ENCODE measurements at places on chromosomes 7 and 10.

GRCh38 chr7:48088559-48089045, 463 bp upstream of the UPP1 start:
- H3K4me1 ChIP-seq, result peaks cover 16% of the 10 kb centered on the region
- peaks cover 23% of the 10 kb centered on the region for H3K36me3 ChIP-seq
- no peaks in the 10 kb centered on the region for H3K27me3 ChIP-seq
- H3K4me3 ChIP-seq, result peak overlapping the region; percentile 84

- H3K27ac ChIP-seq, result no peak overlapping the region
- H3K27me3 ChIP-seq, result peaks cover 52% of the 10 kb centered on the region
- no peak for DNase-seq
- H3K4me3 ChIP-seq, result no peak overlapping the region
- no peaks in the 10 kb centered on the region for H3K36me3 ChIP-seq
- peaks cover 17% of the 10 kb centered on the region for H3K4me1 ChIP-seq
These were observed 4.4 kb downstream of the SPOCK2 start for GRCh38 chr10:72083790-72084459.

DNA sequence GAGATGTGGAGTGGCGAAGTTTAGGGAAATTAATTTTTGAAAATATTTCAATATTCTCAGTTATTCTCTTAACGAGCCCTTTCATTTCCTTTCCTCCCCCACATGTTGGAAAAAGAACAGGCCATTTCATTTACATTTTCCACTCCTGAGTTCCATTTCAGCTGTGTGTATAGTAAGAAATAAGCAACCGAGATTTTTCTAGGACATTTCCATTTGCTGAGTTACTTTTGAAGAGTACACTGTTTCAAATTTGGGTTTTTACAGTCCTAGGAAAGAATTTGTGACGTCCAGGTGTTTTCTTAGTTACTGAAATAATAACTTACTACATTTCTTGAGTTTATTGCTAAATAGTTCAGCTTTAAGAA, 1.2 kb downstream of the SEPTIN7 start:
- no peak for DNase-seq
- peak overlapping the region; percentile 25 for H3K27ac ChIP-seq
- peak overlapping the region; percentile 68 for H3K4me3 ChIP-seq

GRCh38 chr10:131532745-131533341, 221.3 kb upstream of the TCERG1L start:
- no peaks in the 10 kb centered on the region for H3K4me1 ChIP-seq
- no peak overlapping the region for H3K4me3 ChIP-seq
- H3K36me3 ChIP-seq, result no peaks in the 10 kb centered on the region
- no peak for DNase-seq
- H3K27ac ChIP-seq, result no peak overlapping the region
- H3K27me3 ChIP-seq, result no peaks in the 10 kb centered on the region

GRCh38 chr7:8590791-8591190, 157.4 kb downstream of the NXPH1 start:
- no peak overlapping the region for H3K27ac ChIP-seq
- DNase-seq, result no peak

GRCh38 chr10:26857991-26858706, 2.6 kb downstream of the ABI1 start:
- H3K4me3 ChIP-seq, result peak overlapping the region; percentile 90
- H3K27ac ChIP-seq, result no peak overlapping the region
- H3K4me1 ChIP-seq, result no peaks in the 10 kb centered on the region
- H3K27me3 ChIP-seq, result no peaks in the 10 kb centered on the region
- H3K36me3 ChIP-seq, result no peaks in the 10 kb centered on the region
- no peak for DNase-seq

DNA sequence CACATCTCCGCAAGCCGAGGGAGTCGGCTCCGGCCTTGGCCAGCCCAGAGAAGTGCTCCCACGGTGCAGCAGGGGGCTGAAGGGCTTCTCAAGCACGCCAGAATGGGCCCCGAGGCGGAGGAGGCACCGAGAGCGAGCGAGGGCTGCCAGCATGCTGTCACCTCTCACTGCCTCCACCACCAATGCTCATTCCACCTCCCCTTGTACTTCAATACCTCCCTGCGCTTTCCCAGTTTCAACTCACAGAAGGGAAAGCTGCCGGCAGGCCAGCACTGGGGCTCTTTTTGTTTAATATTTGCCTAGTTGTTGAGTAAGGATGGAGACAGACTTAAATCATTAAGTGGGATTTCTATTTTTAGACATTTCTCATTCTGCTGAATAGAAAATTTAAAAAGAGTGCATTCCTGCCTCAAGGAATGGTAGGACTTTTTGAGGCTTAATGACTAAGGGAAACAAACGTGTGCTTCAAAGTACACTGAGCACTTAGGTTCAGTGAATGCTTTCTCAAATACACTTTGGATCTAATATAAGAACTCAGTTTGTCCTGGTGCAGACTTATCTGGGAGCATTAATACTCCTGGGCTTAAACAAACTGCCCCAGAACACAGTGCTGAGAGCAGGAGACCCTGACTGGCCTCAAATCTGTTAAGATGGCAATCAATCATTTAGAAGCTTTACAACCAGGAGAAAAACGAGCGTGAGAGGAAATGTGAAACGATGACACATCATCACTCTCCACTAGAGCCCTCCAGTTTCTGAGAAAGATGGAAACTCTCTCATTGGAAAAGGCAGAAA, 131.2 kb downstream of the RALA start:
- no peaks in the 10 kb centered on the region for H3K27me3 ChIP-seq
- DNase-seq, result no peak
- H3K4me3 ChIP-seq, result no peak overlapping the region
- H3K4me1 ChIP-seq, result no peaks in the 10 kb centered on the region
- H3K36me3 ChIP-seq, result no peaks in the 10 kb centered on the region

- H3K4me3 ChIP-seq, result peak overlapping the region; percentile 28
- no peak for DNase-seq
- peaks cover 13% of the 10 kb centered on the region for H3K4me1 ChIP-seq
- peaks cover 46% of the 10 kb centered on the region for H3K27me3 ChIP-seq
These were observed 57.1 kb downstream of the BPGM start for GRCh38 chr7:134703782-134704181.

- H3K4me3 ChIP-seq, result no peak overlapping the region
- DNase-seq, result no peak
- no peaks in the 10 kb centered on the region for H3K27me3 ChIP-seq
- H3K36me3 ChIP-seq, result no peaks in the 10 kb centered on the region
- H3K4me1 ChIP-seq, result peaks cover 2% of the 10 kb centered on the region
These were observed 203.3 kb downstream of the DIP2C start for GRCh38 chr10:486206-486605.

GRCh38 chr7:7773334-7774309, 55.2 kb upstream of the RPA3 start:
- H3K27ac ChIP-seq, result no peak overlapping the region
- H3K4me3 ChIP-seq, result no peak overlapping the region
- H3K27me3 ChIP-seq, result no peaks in the 10 kb centered on the region
- no peak for DNase-seq
- no peaks in the 10 kb centered on the region for H3K36me3 ChIP-seq
- peaks cover 16% of the 10 kb centered on the region for H3K4me1 ChIP-seq

GRCh38 chr7:114048386-114049235, 129.8 kb upstream of the PPP1R3A start:
- no peaks in the 10 kb centered on the region for H3K36me3 ChIP-seq
- no peaks in the 10 kb centered on the region for H3K27me3 ChIP-seq
- no peak for DNase-seq

DNA sequence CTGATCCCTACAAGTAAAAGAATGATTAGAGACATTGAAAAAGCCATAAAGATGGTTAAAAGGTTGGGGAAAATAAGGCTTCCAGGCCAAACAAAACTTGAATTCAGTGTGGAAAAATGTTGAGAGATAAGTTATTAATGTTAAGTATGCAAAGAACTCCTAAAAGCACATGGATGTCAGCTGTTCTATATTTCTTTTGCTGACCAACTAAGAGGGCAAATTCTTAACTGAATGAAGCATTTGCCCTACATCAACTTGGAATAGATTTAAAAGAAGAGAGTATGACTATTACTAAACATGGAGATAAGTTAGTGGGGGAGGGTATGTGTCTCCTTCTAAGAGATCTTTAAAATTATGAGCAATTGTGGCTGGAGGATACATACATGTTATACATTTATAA, 124.8 kb downstream of the KIAA1217 start:
- H3K4me1 ChIP-seq, result no peaks in the 10 kb centered on the region
- no peak for DNase-seq
- no peaks in the 10 kb centered on the region for H3K36me3 ChIP-seq
- H3K27me3 ChIP-seq, result no peaks in the 10 kb centered on the region
- H3K27ac ChIP-seq, result no peak overlapping the region
- no peak overlapping the region for H3K4me3 ChIP-seq

- peaks cover 4% of the 10 kb centered on the region for H3K4me1 ChIP-seq
- no peak overlapping the region for H3K4me3 ChIP-seq
- H3K36me3 ChIP-seq, result no peaks in the 10 kb centered on the region
- no peaks in the 10 kb centered on the region for H3K27me3 ChIP-seq
- no peak for DNase-seq
These were observed 123.9 kb downstream of the PCLO start for GRCh38 chr7:83038787-83039186.

DNA sequence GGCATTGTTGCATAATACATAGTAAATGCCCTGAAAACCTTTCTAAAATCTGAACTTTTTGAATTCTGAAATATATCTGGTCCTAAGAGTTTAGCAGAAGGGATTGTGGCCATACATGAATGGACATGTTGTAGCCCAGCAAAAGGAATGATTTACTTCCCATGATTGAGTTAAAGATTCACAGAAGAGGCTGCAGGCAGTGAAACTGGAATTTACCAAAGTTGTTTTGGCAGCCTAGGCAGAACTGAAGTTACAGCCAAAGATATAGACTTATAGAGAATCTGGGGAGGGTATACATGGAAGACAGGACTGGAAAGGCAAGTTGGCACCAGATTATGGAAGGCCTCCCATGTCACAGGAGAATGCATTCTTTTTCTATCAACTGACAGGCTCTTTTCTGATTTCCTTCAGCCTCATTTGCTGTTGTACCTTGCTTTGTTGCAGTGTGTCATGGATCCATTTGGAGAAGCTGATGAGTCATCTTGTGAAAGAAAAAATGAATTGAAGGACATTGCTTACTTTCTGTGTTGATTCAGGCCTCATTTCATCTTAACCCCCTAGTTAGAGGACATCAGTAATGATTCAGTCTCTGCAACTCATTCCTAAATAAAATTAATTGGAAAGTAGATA, 356.2 kb upstream of the LRGUK start:
- no peak overlapping the region for H3K27ac ChIP-seq
- peaks cover 3% of the 10 kb centered on the region for H3K4me1 ChIP-seq
- peak; percentile 1 for DNase-seq

DNA sequence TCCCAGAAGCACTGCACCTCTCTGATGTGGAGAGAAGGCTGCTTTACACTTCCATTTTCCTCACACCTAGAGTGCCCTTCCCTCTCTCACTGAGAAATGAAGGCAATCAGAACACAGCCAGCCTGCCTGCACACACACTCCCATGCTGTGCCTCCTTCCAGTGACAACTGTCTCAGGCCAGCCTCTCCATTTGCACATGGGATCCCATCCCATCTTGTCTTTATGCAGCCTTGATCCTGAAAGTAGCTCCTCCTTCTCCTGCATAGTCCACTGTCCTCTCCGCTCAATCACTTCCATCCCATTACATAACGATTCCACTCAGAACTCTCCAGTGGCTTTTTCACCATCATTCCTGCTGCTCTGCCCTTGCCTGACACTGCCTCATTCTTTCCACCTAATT, 203.7 kb upstream of the STK17A start:
- no peaks in the 10 kb centered on the region for H3K36me3 ChIP-seq
- no peak overlapping the region for H3K4me3 ChIP-seq

DNA sequence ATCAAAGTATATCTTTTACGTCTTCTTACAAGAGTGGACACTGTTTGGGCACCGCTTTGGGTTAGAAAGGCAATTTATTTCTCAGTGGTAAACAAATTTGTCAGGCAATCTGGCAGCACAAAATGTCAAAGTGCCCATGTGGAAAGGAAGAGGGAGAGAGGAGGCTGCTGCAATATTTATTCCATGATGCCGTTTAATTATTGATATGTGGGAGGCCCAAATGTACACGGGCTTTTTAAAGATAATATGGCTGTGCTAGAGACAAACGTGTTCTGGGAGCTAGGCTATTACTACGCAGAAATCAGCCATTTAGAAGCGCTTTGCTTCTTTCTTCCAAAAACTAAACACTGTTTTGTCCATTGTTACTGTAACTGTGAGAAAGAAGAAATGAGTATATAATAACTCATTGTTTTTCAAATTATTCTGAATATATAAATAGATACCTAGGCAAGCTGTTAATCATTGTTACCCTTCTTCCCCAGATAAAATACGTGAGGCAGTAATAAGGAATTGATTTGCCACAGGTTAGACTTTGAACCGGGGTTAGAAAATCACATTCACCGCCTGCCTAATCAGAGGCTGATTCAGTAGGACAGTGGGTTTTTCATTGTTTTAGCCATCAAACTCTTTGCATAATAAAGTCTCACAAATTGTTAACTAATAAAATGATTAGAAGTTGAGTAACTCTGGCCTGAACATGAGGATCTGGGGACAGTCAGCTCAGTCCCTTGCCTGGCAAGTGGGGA, 116.5 kb upstream of the FRMD4A start:
- DNase-seq, result no peak
- no peaks in the 10 kb centered on the region for H3K27me3 ChIP-seq
- no peak overlapping the region for H3K4me3 ChIP-seq

GRCh38 chr7:121079425-121080169, 91.1 kb downstream of the CPED1 start:
- H3K4me1 ChIP-seq, result no peaks in the 10 kb centered on the region
- H3K36me3 ChIP-seq, result no peaks in the 10 kb centered on the region
- H3K27me3 ChIP-seq, result no peaks in the 10 kb centered on the region
- H3K27ac ChIP-seq, result no peak overlapping the region
- no peak overlapping the region for H3K4me3 ChIP-seq

GRCh38 chr7:1434165-1434718, 25.0 kb downstream of the MICALL2 start:
- no peak overlapping the region for H3K4me3 ChIP-seq
- DNase-seq, result no peak
- peaks cover 2% of the 10 kb centered on the region for H3K36me3 ChIP-seq
- H3K4me1 ChIP-seq, result peaks cover under 1% of the 10 kb centered on the region
- H3K27me3 ChIP-seq, result no peaks in the 10 kb centered on the region

- DNase-seq, result no peak
- peaks cover 57% of the 10 kb centered on the region for H3K4me1 ChIP-seq
These were observed 183.6 kb downstream of the TCF7L2 start for GRCh38 chr10:113133497-113134115.

GRCh38 chr10:33665501-33665900, 331.0 kb upstream of the NRP1 start:
- H3K4me3 ChIP-seq, result no peak overlapping the region
- H3K27ac ChIP-seq, result no peak overlapping the region
- no peaks in the 10 kb centered on the region for H3K36me3 ChIP-seq
- DNase-seq, result no peak
- peaks cover 7% of the 10 kb centered on the region for H3K4me1 ChIP-seq

DNA sequence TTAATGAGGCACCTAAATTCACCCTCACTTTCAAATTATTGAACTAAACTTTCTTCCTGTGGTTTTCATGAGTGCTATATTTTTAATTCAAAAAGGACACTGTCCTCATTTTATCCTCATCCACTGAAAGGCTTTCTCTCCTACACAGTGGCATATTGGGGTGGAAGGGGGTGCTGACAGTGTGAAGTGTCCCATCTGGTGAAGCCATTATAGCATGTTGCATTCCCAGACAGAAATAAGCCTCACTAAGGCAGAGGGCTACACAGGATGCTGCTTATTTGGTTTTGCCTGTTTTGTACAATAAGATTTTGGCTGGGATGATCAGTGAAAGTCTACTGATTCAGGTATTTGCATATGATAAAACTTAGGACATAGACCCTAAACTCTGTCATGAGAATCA, 82.4 kb upstream of the INHBA start:
- no peak overlapping the region for H3K27ac ChIP-seq
- H3K36me3 ChIP-seq, result no peaks in the 10 kb centered on the region
- no peaks in the 10 kb centered on the region for H3K4me1 ChIP-seq
- no peak overlapping the region for H3K4me3 ChIP-seq
- H3K27me3 ChIP-seq, result no peaks in the 10 kb centered on the region
- no peak for DNase-seq

- no peak overlapping the region for H3K27ac ChIP-seq
- DNase-seq, result no peak
- H3K4me3 ChIP-seq, result no peak overlapping the region
These were observed 12.7 kb downstream of the IKZF1 start for GRCh38 chr7:50317221-50317678.

Data from neuronal stem cell (in vitro differentiated cells).